ENCODE measurements at places on chromosomes 7 and 10.
A peak's percentile ranks its signal among the peaks of the same experiment; 100 is the strongest.

GRCh38 chr7:92489634-92490033, 11.9 kb upstream of the ERVW-1 start:
- no peak for DNase-seq

DNA sequence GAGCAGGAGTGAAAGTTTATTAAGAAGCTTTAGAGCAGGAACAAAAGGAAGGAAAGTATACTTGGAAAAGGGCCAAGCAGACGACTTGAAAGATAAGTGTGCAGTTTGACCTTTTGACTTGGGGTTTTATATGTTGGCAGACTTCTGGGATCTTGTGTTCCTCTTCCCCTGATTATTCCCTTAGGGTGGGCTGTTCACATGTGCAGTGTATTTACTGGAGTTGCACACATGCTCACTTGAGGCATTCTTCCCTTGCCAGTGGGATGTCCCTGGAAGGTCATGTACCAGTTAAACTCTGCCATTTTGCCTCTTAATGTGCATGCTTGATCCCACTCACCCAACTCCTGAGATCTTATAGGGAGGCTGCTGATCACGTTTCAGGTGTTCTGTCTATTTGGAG, 23.4 kb upstream of the ARHGAP12 start:
- DNase-seq = no peak

GRCh38 chr7:135562720-135563119, 5.0 kb downstream of the NUP205 start:
- no peak for DNase-seq

GRCh38 chr7:868189-868486, 8.2 kb upstream of the GET4 start:
- DNase-seq = no peak

GRCh38 chr7:73707045-73707631, 12.3 kb downstream of the STX1A start:
- no peak for DNase-seq

DNA sequence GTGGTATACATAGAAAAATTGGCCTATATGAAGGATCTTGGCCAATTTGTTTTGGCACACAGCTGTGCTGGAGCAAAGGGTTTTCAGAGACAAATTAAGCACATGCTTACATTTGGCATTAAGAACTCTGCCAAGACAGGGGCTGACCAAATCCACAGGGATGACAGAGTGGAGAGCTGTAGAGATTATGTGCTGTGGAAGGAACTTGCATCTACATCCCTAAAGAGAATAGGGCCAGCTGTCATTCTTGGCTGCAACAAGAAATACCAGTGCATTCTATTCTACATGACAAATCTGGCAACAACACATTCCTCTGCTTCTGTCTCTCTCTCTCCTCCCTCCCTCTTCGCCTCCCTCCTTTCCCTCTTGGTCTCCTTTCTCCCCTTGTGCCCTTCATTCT, 75.6 kb downstream of the POM121L12 start:
- DNase-seq = no peak

DNA sequence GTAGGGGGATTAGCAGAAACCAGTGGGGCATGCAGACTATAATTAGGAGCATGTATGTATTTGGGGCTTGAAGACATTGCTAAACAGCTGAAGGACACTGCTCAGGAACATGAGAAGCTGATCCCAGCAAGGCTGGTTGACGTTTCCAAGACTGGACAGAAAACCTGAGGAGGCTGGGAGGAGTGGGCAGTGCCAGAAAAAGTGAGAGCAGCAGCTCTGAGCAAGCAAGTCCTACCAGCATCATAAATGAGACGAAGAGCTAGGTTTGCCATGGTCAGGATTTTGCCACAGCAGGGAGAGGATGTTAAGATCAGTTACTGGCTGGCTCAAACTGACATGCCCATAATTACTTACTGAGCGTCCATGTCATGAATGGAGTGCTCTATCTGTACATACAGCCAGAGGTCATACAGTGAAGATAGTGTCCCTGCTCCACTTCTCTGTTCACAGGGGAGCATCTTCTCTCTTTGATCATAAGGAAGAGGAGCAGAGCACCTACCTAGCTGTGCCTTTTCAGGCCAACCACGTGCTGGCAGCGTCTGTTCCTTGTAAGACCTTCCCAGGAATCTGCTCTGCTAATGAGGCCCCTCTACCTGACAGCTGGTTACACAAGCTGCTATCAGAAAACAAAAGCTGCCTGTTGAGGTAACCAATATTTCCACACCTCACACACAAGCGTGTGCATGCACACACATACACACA, 44.7 kb downstream of the PDE1C start:
- no peak for DNase-seq

DNA sequence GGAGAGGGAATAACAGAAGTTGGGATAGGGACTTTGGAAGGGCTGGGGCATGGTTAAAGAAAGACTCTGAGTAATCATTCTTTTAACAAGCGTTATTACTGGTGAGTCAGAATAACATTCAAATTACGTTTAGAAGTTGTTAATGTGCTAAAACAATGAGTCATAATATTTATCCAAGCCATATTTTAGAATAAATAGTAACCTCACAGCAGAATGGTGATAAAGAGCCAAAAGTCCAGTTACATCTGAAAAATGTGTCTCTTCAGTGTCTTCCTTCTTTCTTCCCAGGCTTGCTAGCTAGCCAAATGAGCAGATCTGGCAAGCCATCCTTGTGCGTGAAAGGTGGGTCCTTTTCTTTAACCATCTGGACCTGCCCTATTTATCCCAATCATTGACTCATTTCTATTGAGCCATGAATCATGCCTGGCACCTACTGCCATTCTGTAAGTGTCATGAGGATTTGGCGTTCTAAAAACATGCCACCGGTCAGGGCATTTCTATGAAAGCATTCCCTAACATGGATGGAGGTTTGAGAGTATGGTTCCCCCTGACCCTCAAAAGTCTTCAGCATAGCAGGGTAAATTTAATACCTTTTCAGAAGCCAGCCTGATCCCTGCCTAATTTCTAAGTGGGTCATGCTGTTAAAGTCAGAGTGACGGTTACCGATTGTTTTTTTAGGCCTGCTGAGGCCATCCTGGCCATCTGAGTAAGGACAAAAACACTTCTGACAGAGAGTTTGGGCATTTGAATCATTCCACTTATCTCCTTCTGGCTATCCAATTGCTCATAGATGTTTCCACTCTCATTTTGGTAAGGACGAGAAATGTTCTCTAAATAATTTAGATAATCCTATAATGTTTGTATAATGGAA, 26.9 kb downstream of the MYPN start:
- peak; percentile 26 for DNase-seq

DNA sequence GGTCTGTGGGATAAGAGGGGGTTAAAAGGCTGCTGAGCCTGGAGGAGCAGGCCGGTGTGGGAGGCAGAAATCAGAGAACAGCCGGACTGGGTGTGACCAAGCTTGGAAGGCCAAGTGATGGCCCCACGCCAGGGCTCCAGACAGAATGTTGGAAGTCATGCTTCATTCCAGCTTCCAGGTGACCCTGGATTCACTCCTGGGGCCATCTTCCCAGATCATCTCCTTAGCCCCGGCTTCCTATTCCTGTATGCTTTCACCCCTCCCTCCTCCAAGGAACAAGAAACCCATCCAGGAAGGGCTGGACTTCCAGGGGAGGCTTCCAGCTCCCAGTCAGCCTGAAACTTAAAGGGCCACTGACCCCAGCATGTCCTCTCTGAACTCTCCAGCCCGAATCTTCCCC, 1.0 kb downstream of the INMT start:
- DNase-seq = no peak

DNA sequence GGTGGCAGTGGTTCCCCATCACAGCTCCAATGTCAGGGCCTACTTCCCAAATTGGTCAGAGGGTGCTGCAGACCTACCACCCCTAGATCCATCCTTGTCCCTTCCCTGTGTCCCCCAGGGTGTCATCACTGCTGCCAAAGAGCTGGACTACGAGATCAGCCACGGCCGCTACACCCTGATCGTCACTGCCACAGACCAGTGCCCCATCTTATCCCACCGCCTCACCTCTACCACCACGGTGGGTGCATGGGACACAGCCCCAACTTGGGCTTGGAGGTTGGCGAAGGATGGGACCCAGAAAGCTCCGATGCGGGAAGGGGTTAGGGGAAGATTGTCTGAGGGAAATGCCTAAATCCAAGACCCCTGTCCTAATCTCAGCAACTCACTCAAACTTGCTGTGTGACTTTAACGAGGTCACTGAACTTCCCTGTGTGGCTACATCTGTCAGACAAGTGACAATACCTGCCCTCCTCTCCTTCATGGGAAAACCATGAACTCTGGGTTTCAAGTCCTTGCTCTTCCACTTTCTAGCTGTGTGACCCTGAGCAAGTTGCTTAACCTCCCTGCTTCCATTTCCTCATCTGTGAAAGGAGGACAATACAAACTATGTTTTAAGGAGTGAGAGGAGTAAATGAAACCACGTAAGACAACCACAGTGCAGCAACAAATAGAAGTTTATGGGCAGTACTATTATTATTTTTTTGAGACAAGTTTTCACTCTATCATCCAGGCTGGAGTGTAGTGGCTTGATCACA, 4.9 kb upstream of the VSIR start:
- no peak for DNase-seq

DNA sequence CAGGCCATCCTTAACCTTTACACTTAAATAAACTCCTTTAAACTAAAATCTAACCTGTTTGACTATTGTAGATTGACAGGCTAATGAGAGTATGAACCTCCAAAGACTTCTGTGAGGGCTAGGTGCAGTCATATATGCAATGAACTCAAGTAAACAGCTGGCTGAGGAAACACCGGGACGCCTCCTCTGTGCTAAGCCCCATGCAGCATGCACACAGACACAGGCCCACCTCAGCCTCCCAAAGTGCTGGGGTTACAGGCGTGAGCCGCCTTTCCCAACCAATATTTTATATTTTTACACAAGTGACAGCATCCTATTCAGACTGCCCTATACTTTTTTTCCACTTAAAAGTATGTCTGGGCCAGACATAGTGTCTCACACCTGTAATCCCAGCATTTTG, 1.5 kb upstream of the FXYD4 start:
- no peak for DNase-seq

DNA sequence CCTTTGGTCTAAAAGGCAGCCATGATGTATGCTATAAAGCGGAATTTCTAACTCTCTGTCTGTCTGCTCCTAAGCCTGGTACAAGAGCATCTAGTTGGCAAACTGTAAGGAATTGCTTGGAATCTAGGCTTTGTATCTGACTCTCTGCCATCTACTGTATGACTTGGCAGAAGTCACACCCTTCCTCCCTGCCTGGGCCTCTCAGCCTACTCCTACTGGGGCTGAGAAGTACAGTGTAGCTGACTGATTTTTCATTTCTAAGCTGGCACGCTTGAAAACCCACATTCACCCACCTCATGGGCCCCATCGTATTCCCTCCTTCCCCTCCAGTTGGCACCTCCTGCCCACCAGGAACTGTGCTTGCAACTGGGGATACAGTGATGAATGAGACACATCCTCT, 435.2 kb downstream of the PLXNA4 start:
- DNase-seq = no peak

- no peak for DNase-seq
Measured at GRCh38 chr7:81803267-81803666, 33.4 kb upstream of the HGF start.

DNA sequence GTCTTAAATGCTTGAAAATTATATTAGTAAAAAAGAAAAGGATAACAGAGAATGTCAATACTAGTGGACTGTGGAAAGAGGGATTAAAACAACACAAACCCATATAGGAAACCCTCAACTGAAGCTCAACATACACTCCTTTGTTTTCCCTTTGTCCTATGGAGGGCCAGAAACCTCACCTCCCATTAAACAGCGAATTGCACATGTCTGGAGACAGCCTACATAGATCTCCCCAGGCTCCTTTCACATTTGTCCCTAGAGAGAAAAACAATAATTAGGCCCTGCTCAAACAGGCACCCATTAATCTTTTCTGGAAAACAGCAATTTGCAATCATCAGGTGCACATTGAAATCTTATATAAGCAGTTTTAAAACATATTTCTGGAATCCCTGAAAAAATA, 87.6 kb upstream of the SEMA3D start:
- no peak for DNase-seq

DNA sequence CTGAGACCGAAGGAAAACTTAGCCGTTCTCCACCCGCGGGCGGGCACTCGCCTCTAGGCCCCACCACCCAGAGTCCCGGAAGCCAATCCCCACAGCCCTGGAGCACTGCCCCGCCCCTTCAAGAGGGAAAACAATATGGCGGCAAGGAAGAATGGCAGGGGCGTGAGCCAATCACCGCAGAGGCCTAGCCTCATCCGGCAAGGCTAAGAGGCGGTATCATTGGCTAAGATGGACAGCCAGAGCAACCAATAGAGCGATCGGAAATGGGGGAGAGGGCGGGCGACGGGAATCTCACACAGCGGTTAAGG, 529 bp downstream of the ACTR1A start:
- DNase-seq = peak; percentile 86

DNA sequence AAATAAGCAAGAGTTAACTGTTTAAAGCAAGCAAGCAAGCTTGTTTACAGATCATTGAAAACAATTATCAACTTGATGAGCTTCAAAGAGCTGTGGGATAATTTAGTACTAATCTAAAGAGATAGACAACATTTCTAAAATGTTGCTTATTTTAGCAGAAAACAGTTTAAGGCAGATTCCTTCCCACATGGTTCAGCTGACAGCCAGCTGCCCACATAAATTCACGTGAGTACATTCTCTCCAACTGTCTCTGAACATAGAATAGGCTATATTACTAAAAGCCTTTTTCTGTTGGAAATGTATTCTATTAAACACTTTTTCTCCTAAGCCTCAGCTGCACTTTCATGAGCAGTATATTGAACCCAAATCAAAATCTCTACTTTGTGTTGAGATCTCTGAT, 174.1 kb downstream of the LRRN3 start:
- DNase-seq = no peak

DNA sequence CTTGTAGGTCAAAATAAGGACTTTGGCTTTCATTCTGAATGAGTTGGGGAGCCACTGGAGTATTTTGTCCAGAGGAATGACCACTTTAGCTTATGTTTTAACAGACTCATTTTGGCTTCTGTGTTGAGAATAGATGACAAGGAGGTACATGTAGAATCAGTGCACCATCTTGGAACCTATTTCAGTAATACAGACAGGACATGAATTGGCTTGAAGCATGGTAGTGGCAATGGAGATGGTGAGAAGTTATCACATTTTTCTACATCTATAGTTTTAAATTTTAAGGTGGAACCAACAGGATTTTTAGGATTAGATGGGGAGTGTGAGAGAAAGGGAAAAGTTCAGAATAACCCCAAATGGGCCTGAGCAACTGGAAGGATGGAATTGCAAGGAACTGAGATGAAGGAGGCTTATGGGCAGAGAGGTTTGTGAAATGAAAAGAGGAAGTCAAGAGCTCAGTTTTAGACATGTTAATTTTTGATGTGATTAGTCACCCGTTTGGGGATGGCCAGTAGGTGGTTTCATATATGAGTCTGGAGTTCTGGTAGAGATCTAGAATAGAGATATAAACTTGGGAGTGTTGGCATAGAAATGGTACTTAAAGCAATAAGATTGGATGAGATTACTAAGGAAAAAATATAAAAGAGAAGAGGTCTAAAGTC, 89.2 kb upstream of the JAZF1 start:
- DNase-seq = no peak

All from 8988T (cell line).